ENCODE measurements at places on chromosomes 4 and X. TPM values are rescaled to one million over a fixed set of nuclear protein-coding genes. Genes with fewer than 3 reads are reported as not detected.

DNA sequence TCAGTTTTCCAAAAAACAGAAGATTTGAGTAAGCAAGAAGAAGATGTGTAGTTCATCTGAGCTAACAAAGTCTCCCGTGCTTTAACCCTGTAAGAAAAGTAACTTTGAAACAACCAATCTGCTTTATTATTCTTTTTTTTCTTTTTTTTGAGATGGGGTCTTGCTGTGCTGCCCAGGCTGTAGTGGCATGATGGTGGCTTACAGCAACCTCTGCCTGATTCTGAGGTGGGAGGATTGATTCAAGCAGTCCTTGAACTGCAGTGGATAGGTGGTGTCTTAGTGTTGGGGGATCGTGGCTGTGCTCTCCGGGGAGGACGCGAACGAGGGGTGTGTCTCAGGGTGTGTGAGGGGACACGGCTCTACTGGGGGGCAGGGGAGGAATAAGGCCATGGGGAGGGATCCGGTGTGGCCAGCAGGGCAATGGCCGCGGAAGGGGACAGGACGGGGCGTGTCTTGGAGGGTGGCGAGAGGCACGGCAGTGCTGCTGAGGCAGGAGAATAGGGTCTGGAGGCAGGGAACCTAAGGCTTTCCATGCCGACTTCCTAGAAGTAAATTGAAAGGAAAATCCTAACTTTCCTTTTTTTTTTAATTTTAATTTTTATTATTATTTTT is 2.4 kb downstream of the ARSD start:
- no peak for DNase-seq
- peaks cover 3% of the 10 kb centered on the region for H3K36me3 ChIP-seq
- no peaks in the 10 kb centered on the region for H3K27me3 ChIP-seq
- H3K4me3 ChIP-seq = no peak overlapping the region
- no peaks in the 10 kb centered on the region for H3K4me1 ChIP-seq

DNA sequence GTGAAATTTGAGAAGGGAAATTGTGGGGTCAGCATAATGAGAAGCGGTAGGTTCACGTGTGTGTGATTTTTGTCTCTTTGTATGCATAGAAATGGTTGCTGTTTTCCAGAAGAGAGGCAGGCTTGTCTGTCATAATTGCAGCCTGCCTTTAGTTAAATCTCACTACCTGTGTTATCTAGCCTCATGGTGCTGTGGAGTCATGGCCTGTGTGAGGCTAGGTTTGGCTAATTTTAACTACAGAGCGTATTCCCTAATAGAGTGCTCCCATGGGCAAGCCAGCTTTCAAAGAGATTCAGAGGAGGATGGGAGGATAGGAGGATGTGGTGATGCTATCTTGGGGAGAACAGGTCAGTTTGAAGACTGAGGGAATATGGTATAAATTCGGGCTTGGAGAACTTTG is 23.6 kb downstream of the UPRT start:
- H3K36me3 ChIP-seq = no peaks in the 10 kb centered on the region
- H3K4me3 ChIP-seq = no peak overlapping the region
- no peak for DNase-seq
- peaks cover 8% of the 10 kb centered on the region for H3K27me3 ChIP-seq

DNA sequence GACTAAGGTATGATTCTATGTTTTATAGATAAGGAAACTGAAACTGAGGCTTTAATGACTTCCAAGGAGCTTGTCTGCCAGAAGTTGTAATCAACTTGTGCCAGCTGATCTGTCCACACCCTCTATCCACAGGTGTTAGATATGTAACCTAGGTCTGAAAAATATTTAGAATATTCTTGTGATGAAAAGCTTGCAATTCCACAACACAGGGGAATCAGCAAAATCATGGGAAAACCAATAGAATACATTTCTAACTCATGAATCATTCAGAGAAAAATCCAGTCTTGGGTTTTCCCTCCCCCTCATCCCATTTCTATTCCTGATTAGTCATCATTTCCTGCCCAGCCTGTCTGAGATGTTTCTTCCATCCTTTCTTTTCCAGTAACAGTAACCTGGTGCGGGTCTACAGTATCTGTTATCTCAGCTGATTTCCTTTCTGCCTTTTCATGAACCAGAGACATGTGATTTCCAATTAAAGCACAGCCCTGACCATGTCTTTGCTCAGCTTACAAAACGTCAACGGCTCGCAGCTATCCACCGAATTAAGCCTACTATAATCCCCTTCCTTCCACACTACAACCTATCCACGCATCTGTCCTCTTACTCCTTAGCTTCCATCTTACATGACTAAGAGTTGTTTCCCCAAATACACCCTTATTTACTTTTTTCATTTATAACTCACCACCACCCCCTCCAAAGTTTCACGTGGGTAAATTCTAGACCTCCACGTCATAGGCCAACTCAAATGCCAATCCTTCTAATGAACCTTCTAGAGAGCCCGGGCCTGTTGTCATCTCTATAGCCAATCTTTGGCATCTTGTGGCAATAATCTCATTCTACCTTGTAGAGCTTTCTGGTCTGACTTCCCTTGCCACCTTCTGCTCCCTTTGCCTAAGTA is 961 bp upstream of the NOCT start:
- peak overlapping the region; percentile 90 for H3K27ac ChIP-seq
- H3K4me3 ChIP-seq = peak overlapping the region; percentile 66
- H3K36me3 ChIP-seq = no peaks in the 10 kb centered on the region
- no peaks in the 10 kb centered on the region for H3K27me3 ChIP-seq
- H3K4me1 ChIP-seq = peaks cover 55% of the 10 kb centered on the region

STATH gene
- total RNA-seq = not detected

SPP1 gene
- total RNA-seq = 55.5 TPM

Measured in left lung (tissue), 14 donors.